T follicular helper cell (primary cell): ENCODE measurements at places on chromosomes 6 and 20.

GRCh38 chr6:168615837-168616236 lies 174.9 kb downstream of the SMOC2 start:
- no peak for DNase-seq

DNA sequence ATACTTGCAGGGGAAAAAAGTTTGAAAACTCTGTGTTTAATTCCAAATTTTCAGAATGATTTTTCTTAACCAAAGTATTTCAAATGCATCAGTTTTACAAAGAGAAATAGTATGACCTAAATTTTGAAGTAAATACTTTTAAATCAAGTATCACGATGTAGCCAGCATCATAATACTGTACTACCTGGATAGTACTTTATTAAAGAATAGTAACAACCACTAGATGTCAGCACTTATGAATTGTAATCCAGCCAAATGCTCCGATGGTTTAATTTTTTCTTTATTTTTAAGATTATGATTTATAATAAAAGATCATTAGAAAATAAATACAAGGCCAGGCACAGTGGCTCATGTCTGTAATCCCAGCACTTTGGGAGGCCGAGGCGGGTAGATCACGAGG lies 37.2 kb upstream of the HACE1 start:
- DNase-seq, result no peak

- no peak for DNase-seq
Measured at GRCh38 chr6:135493218-135493961, 4.2 kb downstream of the AHI1 start.

- no peak for DNase-seq
Measured at GRCh38 chr6:5175635-5176034, 85.1 kb downstream of the LYRM4 start.

GRCh38 chr6:28353356-28353755 lies 3.6 kb downstream of the ZKSCAN3 start:
- DNase-seq, result no peak

- DNase-seq, result no peak
Measured at GRCh38 chr6:107444277-107444676, 15.1 kb downstream of the PDSS2 start.

GRCh38 chr20:22582964-22583772 lies 1.2 kb downstream of the FOXA2 start:
- no peak for DNase-seq

GRCh38 chr6:39088331-39088730 lies 26.7 kb downstream of the SAYSD1 start:
- DNase-seq, result no peak

DNA sequence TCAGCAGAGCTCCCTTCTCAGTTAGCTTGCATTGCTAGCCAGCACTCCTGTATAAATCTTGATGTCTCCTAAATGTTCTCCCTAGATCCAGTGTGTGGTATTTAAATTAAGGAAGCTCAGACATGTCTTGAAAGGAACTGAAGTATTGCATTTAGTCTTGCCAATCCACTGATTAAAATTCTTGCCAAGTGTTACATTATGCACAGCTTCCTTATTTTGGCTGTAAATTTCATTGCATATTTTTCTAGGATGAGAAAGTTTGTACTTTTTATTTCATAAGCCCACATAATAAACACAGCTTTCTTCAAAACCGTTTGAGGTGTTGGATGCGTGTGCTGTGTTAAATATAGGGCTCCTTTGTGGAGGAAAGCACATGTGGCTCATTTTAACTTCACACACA lies 329.8 kb upstream of the FLRT3 start:
- no peak for DNase-seq

GRCh38 chr6:46795816-46796215 lies 2.6 kb downstream of the MEP1A start:
- no peak for DNase-seq

DNA sequence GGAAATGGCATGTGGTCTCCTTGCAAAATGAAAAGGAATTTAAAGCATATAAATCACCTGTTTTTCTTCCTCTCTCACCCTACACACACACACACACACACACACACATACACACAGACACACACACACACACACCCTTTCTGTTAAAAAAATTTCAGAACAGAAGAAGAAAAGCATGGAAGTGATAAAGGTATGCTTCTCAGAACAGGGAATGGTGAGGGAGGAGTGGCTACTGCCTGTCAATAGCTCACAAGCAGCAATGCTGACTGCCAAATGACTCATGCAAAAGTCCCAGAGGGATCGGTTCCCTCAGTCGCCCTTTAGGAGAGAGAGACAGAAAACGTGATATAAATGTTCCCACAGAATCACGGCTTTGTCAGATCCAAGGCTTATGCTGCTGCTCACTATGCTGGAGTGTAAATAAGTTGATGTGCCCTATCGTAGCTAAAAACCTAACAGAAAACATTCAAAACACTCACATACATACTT lies 102.6 kb downstream of the IBTK start:
- no peak for DNase-seq

- DNase-seq, result peak; percentile 36
Measured at GRCh38 chr20:57619051-57619831, 985 bp downstream of the ZBP1 start.

- DNase-seq, result no peak
Measured at GRCh38 chr6:56944661-56945060, 10.2 kb upstream of the BEND6 start.

DNA sequence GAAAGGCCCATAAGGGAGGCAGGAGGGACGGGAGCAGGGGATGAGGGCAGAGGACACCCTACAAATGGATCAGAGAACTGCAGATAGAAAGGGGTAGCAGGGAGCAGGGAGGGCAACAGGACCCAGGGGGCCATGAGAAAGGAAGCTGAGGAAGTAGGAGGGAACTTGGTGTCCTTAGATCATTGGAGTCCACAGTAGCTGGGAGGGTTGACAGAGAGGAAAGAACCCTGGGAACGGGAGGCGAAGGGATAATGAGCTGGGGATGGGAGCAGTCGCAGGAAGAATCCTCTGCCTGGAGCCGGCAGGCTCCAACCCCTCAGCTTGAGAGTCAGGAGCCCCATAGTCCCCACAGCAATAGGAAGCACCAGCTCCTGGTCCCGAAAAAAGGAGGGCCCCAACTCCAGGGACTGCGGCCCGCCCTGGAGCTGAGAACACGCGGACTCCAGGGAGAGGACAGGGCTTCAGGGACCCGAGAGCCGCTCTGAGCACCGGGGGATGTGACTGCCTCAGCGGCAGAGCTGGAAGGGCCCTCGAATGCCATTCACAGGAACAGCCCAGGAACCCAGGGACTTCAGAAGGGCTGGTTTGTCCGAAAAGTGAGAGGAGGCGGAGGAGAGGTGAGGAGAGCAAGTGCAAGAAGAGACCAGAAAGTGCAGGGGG lies 32.7 kb downstream of the HLA-A start:
- no peak for DNase-seq

GRCh38 chr6:170150590-170150945 lies 140.3 kb downstream of the DLL1 start:
- no peak for DNase-seq

DNA sequence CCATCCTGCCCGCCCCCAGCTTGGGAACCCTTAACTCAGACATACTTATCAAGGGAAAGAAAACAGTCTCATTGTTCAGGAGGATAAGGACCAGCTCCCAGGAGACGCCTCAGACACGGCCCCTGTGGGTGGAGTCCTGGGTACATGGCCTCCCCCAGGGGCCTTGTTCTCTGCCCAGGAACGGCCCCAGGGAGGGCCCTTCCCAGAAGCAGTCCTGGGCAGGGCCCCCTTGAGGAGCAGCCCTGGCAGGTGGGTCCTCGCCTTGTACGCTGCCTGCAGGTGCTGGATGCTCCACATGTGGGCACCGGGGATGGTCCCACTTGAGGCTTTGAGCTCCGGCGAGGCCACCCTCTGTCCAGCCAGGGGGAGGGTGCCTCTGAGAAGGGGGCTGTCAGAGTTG lies 4.5 kb upstream of the GATA5 start:
- no peak for DNase-seq

DNA sequence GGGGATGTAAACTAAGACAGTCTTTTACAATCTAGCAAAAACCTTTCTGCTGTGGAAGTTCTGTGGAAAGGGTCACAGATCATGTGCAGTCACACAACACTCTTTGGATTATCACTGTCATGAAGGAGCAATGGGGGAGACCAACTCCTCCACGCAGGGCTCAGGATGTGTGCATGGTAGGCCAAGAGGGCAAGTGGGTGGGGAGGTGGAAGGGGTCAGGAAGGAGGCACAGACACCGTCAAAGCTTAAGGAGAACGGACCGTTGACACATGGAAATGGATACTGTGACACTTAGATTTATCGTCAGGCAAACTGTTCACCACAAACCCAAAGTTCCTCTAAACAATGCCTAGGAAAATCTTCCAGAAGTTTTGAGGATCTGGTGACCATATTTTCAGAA lies 215.8 kb downstream of the PAX1 start:
- no peak for DNase-seq

DNA sequence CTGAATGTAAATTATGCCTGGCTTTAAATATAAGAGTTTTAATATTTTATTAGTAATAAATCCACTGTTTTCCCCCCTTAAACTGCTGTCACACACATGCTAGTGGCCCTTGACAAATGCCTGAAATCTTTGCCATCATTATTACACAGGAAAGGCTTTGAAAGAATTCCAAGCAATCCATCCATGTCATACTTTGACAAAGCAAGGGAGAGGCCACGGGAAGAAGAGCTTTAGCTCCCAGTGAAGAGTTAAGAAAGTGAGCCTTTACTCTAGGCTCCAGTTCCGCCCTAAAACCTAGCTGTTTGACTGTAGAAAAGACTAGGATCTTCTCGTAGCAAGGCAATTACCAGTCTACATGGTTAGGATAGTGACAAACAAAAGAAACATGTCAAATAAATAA lies 147.9 kb downstream of the GMDS start:
- DNase-seq, result no peak

DNA sequence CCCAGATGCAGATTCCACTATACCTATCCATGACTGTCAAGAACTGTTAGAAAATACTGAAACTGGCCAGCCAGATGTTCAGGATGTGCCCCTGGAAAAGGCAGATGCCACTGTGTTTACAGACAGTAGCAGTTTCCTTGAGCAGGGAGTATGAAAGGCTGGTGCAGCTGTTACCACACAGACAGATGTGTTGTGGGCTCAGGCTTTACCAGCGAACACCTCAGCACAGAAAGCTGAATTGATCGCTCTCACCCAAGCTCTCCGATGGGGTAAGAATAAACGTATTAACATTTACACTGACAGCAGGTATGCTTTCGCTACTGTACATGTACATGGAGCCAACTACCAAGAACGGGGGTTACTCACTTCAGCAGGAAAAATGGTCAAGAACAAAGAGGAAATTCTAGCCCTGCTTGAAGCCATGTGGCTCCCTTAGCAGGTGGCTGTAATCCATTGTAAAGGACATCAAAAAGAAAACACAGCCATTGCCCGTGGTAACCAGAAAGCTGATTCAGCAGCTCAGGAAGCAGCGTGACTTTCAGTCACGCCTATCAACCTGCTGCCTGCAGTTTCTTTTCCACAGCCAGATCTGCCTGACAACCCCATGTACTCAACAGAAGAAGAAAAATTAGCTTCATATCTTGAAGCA lies 459.7 kb upstream of the HTR1E start:
- no peak for DNase-seq

DNA sequence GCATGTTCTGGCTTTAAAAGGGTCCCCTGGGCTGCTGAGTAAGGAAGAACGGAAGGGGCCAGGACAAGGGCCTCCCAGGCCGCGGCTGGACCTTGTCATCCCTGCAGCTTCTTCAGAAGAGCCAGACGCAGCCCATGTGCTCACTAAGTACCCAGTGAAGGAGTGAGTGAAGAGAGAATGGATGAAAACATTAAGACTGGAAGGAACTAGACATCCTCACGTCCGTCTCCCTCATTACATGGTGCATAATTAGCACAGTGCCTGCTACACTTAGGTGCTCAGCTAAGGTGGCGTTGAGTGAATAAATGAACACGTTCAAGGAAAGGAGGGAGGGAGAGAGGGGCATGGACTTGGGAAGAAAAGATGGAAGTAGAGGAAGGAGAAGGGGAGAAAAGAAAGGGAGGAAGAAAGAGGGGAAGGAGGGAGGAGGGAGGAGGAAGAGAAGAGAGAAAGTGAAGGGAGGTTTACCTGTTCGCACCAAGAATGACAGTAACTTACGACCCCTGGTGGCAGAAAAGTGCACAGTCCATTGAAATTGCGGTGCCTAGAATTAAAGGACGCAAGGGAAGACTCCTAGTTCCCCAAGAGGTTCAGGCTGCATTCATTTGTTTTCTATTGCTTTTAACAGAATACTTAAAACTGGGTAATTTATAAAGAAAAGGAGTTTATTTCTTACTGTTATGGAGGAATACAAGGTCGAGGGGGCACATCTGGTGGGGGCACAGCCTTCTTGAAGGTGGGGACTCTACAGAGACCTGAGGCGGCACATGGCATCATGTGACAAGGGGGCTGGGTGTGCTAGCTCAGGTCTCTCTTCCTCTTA lies 8.0 kb downstream of the TP53RK start:
- DNase-seq, result peak; percentile 49

DNA sequence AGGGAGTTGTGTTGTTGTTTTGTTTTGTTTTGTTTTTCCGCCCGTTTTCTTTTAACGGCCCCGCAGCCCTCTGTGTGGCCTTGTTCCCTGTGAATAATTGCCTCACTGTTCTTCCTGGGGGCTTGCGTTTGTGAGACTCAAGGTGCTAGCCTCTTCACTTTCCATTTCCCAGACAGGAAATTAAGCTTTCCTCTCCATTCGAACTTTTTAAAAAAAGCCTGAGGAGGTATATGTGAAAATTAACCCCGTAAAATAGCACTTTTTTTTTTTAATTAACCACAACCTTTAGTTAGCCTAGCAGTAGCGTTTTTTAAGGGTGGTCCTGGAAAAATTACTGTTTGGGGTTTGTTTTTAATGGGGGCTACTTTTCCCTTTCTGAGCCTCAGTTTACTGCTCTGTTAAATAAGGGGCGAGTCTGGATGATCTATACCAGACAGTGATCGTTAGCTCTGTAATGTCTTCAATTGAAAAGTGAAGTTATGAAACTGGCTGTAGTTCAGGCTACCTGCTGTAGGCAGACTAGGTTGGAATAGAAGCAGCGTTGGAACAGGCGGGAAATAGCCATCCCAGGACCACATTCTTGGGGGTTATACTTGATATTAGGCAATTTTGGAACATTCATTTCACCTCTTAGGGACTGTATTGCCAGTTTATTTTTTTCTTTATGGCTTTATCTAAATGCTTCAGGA lies 1.7 kb downstream of the STX16 start:
- DNase-seq, result no peak

DNA sequence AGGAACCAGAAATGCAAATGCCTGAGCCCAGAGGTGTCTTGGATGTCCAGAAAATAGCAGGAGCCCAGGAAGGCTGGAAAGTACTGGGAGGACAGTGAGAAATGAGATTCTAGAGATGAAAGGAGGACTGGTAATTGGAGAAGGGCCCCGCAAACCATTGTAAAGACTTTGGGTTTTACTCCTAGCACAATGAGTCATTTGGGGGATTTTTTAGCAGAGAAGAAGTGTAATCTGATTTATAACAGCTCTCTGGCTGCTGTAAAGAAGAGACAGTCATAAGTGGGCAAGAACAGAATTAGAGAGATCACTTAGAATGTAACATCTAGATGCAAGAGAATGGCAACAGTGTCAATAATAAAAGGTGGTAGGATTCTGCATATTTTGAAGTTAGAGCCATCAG lies 40.2 kb downstream of the SLC35F1 start:
- no peak for DNase-seq

- no peak for DNase-seq
Measured at GRCh38 chr6:41647061-41647511, 8.8 kb downstream of the MDFI start.
